ENCODE measurements at places on chromosomes 16 and 17. TPM values are rescaled to one million over a fixed set of nuclear protein-coding genes. Genes with fewer than 3 reads are reported as not detected.

GRCh38 chr16:55655381-55655896 lies 349 bp upstream of the SLC6A2 start:
- no peak for DNase-seq

DNA sequence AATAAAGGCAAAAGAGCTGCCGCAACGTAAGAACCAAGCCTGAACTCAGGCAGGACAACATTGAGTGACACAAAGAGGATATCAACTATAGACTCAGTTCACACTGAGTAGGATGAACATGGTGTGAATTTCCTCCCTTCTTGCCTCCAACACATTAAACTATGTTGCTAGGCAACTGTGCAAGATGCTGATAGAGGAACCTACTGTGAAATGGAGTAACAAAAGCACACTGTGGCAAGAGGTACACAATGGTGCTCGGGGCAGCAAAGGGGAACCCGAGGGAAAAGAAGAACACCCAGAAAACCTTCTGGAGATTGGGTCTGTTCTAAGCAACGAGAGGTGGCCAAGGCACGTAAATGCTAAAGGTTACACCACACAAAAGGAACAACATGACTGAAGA lies 34.1 kb downstream of the GRB2 start:
- DNase-seq, result no peak

DNA sequence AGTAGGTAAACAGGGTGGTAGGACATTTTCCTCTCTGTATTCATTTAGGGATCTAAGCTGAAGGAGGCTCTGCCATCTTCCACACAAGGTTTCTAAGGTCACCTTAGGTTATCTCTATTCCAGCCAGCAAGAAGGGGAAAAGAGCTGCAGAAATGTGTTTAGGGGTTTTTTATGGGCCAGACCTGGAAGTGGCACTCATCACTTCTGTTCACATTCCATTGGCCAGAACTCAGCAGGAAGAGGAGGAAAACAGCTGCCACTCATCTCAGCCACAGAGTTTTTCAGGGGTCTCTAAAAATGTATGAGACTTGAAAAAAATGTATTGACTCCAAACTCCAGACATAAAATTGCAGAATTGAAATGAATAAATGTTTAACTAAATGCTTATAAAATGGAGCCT lies 65.8 kb downstream of the FTO start:
- no peak for DNase-seq

DNA sequence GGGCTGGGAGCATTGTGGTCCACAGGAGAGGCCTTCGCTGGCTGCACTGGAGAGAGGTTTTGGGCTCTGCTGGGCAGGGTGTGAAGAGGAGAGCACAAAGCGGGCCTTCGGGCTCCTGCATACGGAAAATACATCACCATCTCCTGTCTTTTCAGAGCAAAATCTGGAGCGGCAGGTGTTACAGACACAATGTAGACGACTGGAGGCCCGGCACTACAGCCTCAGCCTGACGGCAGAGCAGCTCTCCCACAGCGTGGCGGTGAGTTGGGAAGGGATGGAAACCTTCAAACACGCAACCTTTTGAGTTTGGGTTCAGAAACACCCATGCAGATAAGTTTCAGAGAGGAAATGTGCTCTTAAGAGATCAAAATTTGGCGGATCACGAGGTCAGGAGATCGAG lies 17.9 kb downstream of the GINS2 start:
- no peak for DNase-seq

- DNase-seq, result no peak
Observed at GRCh38 chr16:75402821-75403475, 30.4 kb downstream of the CFDP1 start.

The THOC6 gene
- 48.3 TPM for total RNA-seq

DNA sequence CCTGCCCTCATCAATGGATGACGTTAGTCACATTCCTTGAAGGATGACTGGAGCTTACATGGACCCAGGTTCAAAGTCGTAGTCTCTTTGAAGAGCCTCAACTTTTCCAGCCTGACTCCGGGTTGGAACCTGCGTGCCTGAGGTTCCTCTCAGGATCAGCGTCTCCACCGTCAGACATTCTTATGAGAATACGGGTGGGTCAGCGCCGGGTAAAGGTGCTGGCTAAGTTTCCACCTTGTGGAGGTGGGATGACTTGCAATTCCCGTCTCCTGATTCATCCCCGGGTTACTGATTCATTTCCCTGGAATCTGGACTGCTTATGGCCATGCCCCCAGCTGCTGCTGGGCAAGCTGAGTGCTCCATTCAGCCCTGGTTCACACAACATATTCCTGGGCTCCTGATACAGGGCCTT lies 38.9 kb upstream of the CMIP start:
- no peak for DNase-seq

DNA sequence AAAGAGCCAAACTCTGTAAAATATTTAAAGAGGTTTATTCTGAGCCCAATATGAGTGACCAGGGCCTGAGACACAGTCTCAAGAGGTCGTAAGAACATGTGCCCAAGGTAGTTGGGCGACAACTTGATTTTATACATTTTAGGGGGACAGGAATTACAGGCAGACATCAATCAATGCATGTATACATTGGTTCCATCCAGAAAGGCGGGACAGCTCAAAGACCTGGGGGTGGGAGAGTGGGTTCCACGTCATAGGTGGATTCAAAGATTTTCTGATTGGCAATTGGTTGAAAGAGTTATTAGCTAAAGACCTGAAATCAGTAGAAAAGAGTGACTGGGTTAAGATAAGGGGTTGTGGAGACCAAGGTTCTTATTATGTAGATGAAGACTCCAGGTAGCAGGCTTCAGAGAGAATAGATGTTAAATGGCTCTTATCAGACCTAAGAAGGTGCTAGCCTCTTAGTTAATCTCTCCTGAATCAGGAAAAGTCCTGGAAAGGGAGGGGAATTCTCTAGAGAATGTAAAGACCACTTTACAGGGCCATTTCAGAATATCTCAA lies 32.4 kb downstream of the HSBP1 start:
- no peak for DNase-seq

GRCh38 chr16:54719624-54720023 lies 211.0 kb upstream of the IRX5 start:
- DNase-seq, result no peak

DNA sequence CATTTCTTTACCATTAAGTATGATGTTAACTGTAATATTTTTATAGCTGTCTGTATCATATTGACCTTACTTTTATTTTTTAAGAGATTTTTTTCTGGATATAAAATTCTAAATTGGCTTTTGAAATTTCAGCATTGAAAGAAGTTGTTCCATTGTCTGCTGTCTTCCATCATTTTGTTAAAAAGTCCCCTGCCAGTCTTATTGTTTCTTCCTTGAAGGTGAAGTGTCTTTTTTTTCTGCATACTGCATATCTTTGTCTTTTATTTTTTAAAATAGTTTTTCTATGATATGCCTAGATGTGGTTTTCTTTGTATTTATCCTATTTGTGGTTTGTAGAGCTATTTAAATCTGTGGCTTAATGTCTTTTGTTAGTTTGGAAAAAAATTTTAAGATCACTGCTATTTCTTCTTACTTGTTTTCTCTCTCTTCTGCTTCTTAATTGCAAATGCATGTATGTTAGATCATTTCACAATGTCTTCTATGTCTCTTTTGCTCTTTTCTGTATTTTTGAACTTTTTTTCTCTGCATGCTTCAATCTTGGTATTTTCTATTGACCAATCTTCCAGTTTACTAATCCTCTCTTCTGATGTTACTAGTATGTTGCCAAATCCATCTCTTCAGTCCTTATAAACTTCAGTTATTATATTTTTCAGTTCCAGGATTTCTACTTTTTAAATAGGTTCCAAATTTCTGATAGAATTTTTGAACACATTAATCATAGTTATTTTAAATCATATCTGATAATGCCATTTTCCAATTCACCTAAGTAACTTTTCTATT lies 20.2 kb downstream of the IL21R start:
- DNase-seq, result no peak

- no peak for DNase-seq
Observed at GRCh38 chr17:12907477-12907876, 110.3 kb downstream of the ELAC2 start.

The ANKFN1 gene
- not detected for total RNA-seq

- peak; percentile 9 for DNase-seq
Observed at GRCh38 chr17:38604479-38605403, 1.0 kb downstream of the SRCIN1 start.

- DNase-seq, result no peak
Observed at GRCh38 chr16:85541980-85542900, 70.9 kb upstream of the GSE1 start.

DNA sequence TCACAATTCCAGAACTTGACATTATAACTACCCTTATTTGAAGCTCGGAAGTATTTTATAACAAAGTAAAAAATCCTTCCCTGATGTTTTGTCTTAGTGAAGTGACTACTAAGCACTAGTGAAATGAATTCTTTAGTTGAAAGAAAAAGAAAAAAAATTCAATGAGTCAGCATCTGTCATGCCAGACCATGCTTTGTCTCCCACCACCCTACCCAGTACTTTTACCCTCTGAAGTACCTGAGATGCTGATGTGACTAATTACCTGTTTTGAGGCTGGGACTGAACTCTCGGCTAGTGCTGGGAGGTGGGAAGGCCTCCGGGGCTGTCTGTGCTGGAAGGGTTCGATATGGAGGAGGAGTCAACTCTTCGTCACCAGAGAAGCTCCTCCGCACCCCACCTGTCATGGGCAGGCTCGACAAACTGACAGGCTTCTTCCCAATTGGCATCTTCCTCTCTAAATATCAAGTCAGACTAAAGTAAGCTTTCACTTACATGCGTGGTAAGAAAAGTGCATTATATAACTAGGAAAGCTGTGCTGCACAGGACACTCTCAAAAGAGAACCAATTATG lies 19.6 kb downstream of the NME2 start:
- no peak for DNase-seq

- no peak for DNase-seq
Observed at GRCh38 chr16:6356911-6357310, 975.7 kb upstream of the RBFOX1 start.

DNA sequence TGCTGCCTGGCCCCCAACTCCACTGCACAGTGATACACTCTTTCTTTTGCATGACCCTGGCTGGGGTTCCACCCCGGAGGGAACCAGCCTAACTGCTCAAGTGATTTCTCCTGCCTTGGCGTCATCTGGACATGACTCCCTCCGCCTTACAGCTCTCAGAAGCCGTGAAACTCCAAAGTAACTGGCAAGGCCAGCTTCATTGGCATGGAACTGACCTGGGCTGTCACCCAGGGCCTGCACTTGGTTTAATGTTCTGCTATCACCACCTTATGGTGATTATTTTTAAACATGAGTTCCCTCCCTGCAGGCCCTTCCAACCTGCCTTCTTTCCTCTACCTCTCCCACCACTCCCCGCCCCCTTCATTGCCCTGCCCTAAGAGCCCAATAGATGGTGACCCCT lies 139.7 kb upstream of the CDH5 start:
- DNase-seq, result no peak

The PERCC1 gene
- total RNA-seq, result not detected

DNA sequence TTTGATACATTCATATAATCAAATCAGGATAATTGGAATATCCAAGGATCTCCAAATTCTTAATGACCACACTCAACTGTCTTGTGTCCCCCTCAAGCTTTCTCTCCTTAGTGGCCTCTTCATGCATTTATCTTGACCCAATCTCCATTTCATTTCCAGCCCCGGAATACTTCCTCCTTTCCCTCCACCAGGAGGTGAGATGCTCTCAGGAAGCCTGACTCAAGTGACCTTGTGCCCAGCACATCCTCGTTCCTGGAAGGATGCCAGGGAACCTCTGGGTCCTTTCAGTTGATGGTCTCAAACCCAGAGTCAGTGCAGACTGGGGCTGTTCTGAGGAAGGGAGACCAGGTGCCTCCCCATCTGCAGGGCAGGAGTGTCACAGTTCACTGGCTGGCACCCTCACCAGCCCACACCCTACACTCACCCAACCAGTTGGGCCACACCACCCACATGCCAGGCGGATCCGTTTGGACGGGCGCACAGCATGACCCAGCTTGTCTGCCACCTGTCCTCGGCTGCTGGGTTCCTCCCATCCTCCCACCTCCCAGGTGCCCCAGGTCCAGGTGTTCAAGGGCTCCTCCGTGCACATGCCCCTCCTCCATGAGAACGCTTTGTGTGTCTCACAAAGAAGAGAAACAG lies 14.0 kb upstream of the EMP2 start:
- no peak for DNase-seq

DNA sequence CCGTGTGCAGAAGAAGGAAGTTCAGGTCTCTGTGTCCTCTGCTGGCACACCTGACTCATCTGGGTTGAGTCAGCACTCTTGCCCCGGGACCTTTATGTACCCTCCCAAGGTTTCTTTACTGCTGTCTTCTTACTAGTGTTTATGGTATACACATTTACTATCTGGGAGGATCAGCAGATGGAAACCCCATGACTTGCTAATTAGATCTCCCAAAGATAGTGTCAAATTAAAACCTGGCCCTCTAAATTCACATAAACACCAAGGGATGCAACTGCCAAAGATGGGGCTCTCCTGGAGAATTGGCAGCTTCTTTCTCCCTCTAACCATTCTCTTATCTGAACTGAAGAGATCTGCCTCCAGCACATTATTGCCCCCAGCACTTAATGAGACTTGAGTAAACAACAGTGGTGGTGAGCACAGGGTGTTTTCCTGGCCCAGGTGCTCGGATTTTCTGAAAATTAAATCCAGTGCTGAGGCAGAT lies 718.1 kb upstream of the SOX9 start:
- no peak for DNase-seq

The OSGIN1 gene
- 1.2 TPM for total RNA-seq

- DNase-seq, result peak; percentile 65
Observed at GRCh38 chr17:8225813-8226535, 15.6 kb upstream of the AURKB start.

- no peak for DNase-seq
Observed at GRCh38 chr16:52812678-52813556, 239.8 kb downstream of the CHD9NB start.

GRCh38 chr17:43176119-43176570 lies 5.1 kb downstream of the NBR1 start:
- no peak for DNase-seq

GRCh38 chr17:18252160-18252559 lies 6.4 kb downstream of the FLII start:
- DNase-seq, result no peak

The KRTAP9-8 gene
- total RNA-seq, result not detected

The MCRIP1 gene
- 56.0 TPM for total RNA-seq

The TNFSF12 gene
- 26.5 TPM for total RNA-seq

GRCh38 chr16:259226-259625 lies 16.5 kb downstream of the RGS11 start:
- no peak for DNase-seq

DNA sequence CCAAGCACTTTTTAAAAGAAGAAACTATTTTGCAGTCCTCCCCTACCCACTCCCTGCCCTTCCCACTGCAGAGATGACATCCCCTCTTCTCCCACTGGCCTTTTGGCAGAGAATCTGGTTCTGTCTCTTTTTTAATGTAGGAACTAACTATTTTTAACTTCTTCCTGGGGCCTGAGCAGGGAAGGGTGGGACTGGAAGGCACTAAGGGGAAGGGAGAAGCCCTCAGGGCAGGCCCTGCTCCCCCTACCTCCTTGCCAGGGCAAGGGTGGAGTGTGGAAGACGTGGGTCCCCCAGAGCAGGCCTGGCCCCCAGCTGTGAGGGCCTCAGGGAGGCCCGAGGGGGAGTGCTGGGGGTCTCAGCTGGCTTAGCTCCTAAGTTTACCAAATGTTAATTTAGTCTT lies 19.5 kb downstream of the UNC13D start:
- no peak for DNase-seq

The RUSF1 gene
- total RNA-seq, result 36.3 TPM

The PPP1R1B gene
- not detected for total RNA-seq

- no peak for DNase-seq
Observed at GRCh38 chr16:75235721-75236193, 15.7 kb downstream of the BCAR1 start.

- DNase-seq, result no peak
Observed at GRCh38 chr17:40724656-40725055, 21.1 kb upstream of the KRT24 start.

GRCh38 chr16:72014675-72015074 lies 6.1 kb downstream of the DHODH start:
- no peak for DNase-seq

- DNase-seq, result no peak
Observed at GRCh38 chr17:33234930-33235685, 58.0 kb downstream of the ASIC2 start.
